ENCODE measurements at places on chromosomes 16 and 17.
A peak's percentile ranks its signal among the peaks of the same experiment; 100 is the strongest.

GRCh38 chr16:2842340-2843000 is 12.4 kb downstream of the ZG16B start:
- peak; percentile 50 for DNase-seq

- no peak for DNase-seq
Measured at GRCh38 chr16:49928176-49929041, 72.5 kb upstream of the ZNF423 start.

GRCh38 chr16:11006656-11007055 is 62.3 kb downstream of the CLEC16A start:
- DNase-seq: no peak

DNA sequence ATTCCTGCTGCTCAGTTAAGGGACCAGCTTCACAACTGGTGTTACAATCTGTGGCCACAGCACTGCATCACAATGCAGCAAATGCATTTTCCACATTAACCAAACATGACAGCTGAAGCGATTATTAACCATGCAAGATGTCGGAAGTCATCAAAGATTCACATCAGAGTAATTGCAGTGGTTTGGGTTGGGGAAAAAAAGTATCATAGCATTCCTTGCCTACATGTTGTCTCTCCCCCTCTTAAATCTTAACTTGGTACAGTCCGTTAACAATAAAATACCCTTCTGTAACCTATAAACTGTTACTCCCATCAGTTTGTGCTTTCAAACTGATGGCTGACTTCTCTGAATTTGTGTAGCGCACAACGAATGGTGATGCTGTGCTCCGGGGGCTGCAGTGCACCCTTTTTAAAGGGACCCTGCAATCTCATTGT is 51.6 kb downstream of the NUP93 start:
- DNase-seq: peak; percentile 13

Measured in muscle of back (tissue), 13 donors.